ENCODE measurements at places on chromosomes 3 and 15.

GRCh38 chr3:124951511-124952281 is 17.1 kb upstream of the MUC13 start:
- no peak for DNase-seq

- no peak for DNase-seq
Measured at GRCh38 chr3:106288781-106289180, 420.0 kb upstream of the CBLB start.

DNA sequence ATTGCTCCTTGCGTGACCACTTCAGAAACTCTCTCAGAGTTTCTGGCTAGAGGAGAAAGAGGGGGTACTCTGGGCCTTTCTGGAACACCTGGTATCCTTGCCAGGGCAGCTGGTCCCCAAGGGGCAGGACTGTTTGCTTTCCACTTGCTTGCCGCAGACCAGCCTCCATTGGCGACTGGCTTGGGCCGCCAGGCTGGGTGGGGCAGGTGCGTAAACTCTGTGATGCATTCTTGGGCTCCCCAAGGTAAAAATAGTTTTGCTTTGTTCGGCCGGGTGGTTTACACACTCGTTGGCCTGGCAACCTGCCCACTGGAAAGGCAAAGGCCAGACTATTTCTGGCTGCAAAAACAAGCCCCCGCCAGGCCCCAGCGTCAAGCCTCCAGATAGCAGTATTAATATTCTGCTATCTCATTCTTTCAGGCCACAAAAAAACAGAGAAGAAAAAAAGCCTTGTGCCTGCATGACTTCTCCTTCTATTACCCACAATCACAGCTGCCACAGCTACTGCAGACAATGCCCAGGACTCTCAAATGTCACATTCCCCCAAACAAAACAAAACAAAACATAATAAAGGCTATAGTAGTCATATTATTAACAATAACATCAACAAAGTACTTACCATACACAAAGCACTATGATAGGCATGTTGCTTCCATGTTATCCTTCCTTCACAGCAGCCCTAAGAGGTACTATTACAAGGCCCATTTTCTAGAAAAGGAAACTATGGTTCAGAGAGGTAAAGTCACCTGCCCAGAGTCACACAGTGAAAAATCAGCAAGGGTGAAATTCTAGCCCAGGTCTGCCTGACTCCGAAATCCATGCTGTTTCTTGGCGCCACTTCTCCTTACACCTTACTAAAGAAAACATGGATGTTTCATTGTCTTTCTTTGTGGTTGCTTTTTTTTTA is 14.0 kb upstream of the SSUH2 start:
- DNase-seq: no peak

- no peak for DNase-seq
Measured at GRCh38 chr3:114089675-114090074, 33.1 kb downstream of the QTRT2 start.

DNA sequence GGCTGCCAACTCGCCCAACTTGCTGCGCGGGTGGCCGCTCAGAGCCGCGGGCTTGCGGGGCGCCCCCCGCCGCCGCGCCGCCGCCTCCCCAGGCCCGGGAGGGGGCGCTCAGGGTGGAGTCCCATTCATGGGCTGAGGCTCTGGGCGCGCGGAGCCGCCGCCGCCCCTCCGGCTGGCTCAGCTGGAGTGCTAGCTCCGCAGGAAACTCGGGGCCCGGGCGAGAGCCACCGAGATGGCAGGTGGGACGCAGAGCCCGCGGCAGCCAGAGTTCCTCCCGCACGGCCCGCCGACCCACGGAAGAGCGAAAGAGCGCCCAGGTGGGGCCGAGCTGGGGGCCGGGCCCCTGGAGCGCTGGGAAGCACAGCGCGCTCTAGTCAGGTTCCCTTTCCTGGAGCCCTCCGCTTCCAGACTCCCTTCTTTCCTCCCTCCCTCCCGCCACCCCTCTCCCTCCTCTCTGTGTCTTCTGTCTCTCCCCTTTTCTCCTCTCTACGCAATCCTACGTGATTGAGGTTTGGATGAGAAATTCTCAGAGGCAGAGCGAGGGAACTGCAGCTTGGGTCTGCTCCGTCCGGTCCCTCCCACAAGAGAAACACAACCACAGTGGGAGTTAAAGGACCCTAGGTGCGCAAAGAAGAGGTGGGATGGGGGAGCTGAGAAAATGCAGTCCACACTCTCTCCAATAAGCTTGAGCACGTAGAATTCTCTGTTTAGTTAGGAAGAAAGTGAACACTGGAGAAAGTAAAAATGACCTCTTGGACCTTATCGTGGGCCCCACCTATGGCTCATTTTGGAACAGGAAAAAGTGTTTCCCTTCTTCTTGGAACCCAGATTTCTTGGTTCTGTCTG is 317.3 kb downstream of the FGF12 start:
- no peak for DNase-seq

DNA sequence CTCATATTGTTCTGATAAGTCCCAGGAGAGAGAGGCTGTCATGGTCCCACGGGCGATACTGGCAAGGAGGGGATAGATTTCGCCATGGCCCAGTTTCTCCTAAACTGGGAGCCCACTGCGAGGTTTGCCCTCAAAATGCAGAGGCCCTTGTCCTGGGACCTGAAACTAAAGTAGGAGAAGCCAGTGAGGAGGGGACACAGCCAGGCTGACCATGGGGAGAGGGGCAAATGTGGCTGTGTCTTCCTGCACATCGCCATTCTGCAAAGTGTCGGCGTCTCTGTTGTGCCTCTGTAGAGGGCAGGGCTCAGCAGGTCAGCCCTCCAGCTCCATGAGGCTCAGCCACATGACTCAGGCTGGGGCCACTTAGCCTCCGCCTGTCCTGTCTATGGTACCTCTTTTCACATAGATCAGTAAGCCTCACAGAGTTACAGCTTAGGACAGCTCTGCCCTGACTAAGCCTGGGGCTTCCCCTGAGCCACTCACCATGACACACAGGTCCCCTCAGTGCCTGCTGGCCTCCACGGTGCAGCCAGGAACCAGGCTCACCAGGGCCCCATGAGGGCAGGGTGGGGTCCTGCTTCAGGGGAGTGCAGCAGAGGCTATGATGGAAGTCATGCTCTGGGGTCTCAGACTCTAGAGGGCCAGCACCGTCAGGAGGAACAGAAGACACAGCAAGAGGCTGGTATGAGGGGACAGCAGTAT is 28.6 kb upstream of the PLXNA1 start:
- no peak for DNase-seq

- no peak for DNase-seq
Measured at GRCh38 chr3:12334786-12335185, 45.9 kb downstream of the PPARG start.

- no peak for DNase-seq
Measured at GRCh38 chr3:79414806-79415205, 353.0 kb downstream of the ROBO1 start.

DNA sequence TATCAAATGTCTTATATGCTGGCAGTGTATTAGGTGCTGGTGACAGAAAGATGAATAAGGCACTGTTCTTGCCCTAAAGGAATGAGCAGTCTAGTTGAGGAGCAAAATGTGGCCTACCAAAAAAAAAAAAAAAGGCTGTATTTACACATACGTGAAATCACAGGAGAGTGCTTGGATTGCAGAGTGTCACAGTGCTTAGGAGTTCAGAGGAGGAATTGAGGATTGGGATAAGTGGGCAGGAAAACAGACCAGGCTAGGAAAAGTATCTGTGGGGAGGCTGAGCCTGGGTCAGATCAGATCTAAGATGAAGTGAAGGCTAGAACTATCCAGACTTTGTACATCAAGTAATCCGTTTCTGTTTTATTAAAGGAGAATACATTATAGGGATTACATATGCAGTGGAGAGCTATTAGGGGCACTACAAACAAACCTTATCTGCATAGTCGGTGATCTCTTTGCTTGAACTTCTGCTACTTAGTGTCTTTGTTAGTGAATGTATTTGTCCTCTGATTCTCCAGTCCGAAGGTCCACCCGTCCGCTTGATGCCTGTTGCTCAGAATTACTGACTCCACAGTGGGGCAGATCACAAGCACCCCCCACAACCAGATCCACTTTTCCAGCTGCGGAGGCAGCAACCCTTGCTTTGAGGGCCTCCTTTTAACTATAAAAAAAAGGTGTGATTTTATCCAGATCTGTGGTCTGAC is 80.0 kb downstream of the FNDC3B start:
- DNase-seq: no peak

DNA sequence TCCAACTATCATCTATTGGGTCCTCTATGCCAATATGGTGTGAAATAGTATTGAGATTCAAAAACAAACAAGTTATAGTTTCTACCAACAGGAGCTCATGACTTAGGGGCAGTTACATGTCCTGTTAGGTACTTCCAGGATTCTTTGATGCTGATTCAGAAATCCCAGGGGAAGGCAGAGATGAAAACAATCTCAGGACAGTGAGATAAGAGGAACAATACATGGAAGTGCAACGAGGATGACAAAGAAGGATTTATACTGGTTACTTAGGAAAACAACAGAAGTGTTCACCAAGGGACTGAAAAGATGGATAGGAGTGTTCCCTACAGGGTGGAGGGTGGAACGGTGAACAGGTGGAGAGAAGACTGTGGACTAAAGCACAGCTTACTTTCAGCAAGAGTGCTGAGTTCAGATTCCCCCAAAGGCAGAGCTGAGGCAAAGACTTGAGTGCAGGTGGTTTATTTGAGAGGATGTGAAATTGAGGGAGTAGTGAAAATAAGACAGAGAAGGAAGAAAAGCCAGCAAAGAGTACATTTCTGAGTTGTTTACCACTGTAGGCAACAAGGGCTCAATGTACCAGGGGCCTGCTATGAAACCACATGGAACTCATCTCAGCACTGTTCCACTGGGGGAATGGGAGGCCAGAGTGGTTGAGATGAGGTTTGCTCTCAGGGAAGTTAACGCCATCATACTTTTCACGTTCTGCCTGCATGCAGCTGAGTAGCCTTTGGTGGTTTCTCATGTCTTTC is 68.1 kb downstream of the TRIM69 start:
- DNase-seq: no peak

- no peak for DNase-seq
Measured at GRCh38 chr3:136250903-136251460, 842 bp downstream of the PCCB start.

DNA sequence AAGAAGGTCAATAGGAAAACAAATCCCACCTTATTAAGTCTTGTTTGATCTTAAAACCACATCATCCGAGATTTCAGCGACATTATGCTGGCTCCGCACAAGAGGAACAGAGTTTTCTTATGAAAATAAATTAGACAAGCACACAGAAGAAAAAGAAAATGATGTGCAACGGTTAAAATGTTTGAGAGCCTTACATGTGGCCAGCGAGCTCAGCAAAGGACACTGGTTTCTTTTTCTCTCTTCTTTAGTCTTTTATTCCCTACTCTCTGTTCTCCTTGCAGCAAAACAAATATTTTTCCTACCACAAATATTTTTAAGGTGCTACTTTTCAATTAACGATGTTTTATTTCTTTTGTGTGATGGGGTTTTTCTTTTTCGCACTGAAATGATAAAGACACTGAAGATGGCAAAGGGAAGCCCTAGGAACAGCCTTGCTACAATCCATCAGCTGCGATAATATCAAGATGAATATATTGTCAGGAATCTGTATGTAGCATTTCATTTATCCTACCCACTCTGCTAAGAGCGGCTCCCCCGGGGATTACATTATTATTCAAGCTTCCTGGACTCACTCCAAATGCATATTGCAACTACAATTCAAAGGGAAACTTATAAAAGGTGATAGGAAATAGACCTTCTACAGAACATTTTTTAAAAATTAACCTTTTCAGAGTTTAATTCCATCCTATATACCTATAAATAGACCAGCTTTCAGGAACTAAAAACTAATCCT is 72.9 kb downstream of the ANXA2 start:
- DNase-seq: no peak

DNA sequence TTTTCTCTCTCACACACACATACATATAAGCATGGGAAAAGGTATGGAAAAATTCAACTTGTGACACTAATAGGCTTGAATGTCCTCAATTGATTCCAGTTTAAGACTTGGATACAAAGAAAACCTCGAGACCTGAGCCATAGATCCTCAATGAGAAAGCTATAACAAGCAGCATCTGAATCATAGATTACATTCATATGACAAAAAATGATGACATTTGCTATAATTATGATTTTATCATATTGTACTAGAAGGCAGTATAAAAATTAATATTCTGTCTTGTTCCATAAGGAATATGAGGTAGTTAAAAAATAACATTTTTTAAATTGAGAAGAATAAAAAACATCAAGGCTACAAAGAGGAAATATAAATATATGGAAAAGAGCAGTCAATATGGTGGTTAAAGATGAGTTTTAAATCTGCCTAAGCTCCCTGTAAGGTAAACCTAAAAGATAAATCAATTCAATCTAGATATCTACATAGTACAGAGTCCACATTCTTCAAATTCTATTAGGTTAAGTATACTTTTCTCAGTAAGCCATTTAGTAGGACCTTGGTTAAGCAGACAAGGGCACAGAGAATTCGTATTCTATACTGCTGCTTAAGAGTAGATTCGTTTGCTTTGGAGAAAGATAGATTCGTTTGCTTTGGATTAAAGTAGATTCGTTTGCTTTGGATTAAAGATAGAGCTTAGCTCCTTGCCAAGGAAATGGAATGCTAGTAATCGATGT is 175.7 kb downstream of the STAG1 start:
- DNase-seq: no peak
